ENCODE measurements at places on chromosomes 6 and 20.

- no peak for DNase-seq
Observed at GRCh38 chr6:47785182-47785581, 3.4 kb downstream of the OPN5 start.

DNA sequence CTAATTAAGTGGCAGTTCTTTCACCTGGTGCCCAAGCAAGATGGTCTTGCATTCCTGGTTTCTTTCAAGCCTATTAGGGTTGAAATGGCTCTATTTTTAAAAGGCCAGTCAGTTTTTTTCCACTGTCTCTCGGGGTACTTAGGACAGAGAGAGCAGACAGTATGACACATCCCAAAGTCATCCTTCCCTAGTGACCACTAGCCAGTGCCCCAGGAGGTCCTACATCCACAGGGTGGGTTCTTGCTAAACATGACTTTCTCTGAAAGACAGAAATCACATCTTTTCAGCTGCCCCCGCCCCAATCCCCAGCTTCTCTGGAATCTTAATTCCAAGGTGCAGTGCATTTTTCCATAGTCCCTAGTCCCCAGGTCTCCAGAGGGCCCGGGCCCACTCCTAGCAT lies 192.4 kb downstream of the SLC24A3 start:
- DNase-seq: no peak

- no peak for DNase-seq
Observed at GRCh38 chr6:133814238-133814637, 74.7 kb upstream of the TCF21 start.

DNA sequence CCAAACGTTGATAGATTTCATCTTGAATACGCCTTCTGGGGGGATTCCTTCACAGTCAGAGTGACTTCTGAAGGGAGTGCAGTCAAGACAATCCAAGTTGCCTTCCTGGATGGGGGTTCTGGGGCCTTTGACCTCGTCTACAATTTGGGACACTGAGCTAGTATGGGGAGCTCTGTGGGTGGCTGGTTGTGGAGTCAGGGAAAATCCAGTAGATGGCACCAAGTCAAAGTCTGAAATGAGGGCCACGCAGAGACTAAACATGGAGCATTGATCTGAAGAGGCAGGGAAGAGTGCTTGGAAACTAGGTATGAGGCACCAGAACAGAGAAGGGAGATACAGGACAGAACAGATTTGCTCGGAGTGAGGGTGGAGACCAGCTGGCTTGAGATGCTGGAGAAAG lies 43.6 kb upstream of the CCN6 start:
- DNase-seq: no peak

DNA sequence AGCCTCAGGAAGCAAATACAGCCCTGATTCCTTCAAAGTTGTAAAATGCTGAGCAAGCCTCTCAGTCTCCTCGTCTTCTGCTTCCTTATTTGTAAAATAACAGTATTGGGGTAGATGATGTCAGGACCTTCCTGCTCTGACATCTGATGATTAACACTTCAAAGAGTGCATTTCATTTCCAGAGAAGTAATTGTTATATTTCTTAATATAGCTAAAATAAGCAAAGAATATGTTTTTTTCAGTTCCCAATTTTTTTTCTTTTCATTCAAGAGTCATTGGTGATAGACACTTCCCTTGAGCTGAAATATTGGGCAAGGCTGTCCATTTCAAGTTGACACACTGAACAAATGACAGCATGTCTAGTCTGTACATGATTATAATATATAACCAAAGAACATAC lies 53.4 kb downstream of the SLX4IP start:
- no peak for DNase-seq

DNA sequence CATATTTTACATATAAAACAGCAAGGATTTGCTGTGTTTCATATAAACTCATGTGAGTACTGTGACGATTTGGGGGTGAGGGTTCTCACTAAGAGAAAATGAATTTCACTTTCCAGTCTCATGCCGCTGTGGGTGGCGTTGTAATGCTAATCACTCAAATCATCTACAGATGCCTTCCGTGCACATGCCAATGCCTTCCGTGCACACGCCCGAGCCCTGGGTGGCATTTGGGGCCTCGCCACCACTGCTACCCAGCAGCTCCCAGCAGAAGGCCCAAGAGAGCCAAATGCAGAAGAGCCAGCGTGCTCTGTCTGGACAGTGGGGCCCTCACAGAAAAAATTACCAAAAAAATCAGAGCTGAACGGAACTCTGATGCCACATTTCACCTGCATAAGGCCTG lies 53.7 kb downstream of the WDR27 start:
- no peak for DNase-seq

DNA sequence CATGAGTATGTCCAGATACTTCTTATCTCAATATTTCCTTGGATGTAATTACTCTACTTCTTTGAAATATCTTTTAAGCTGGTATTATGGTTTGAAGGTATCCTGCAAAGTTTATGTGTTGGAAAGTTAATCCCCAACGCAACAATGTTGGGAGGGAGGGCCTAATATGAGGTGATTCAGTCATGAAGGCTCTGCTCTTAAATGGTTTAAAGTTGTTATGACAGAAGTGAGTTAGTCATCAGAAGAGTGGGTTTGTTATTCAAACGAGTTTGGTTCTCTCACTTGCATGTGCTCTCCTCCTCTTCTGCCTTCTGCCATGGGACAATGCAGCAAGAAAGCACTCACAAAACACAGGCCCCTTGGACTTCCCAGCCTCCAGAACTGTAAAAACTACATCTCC lies 176.3 kb downstream of the KCNQ5 start:
- DNase-seq: no peak

GRCh38 chr20:1734269-1734858 lies 76.8 kb upstream of the SIRPG start:
- DNase-seq: peak; percentile 2

DNA sequence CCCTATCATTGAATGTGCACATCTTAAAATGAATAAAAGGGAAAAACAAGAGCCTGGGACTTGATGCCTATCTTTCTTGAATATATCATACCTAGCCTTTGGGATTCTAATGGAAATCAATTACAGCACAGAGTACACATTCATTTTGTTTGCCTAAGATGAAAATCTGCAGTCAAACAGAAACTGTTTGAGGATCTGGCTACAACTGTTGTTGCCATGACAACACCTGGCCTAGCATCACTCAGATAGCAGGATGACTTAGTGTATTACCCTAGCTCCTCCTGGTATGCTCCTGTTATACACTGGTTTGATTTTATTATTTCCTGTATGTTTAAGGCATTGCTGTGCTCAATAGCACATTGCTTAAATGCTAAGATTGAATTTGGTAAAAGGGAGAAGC lies 71.5 kb upstream of the LAMP5 start:
- DNase-seq: no peak

- no peak for DNase-seq
Observed at GRCh38 chr6:71588490-71588889, 297.9 kb upstream of the RIMS1 start.

DNA sequence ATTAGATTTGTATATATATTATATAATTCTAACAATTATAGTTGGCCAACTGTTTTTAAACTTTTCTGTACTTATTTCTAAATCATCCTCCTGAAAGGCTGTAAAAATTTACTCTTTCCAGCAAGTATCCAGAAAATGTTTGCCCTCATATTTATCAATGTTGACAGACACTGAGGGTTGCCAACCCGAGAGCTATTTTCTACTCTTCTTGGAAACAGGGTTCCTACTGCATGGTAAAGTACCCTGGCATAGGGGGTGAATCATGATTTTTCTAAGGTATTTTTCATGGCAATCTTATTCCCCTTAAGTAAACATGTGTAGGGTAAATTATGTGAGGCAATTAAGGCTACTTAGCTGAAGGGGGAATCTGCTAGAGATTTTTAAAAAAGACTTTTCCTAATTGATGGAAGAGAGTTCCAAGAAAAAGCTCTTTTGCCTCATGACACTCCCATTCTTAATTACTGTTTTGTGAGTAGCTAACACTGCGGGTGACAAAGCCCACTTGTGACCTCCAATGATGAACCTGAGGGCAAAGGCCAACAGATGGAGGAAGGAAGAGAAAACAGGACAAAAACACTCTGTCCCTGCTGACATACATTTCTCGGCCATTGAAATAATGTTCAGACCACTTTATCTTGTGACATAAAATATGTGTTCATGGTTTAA lies 37.9 kb downstream of the GPX5 start:
- no peak for DNase-seq

DNA sequence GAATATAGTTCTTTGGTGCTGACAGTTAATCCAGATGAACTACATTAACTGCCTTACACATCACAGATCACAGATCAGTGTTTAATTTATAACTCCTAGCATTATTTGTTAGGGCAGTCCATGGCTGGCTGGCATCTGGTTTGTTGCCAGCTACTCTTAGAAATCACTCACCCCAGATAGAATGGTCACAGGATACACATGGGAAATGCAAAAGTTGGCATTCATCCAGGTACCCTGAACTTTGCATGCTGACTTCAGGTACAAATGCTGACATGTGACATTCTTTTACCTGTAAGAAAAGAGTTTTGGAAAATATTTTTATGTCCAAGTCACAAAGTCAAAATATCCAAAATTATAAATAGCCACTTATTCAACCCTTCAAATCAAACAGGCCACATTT lies 20.2 kb downstream of the FBXL4 start:
- no peak for DNase-seq

- no peak for DNase-seq
Observed at GRCh38 chr6:137224799-137225198, 5.6 kb upstream of the IFNGR1 start.

- DNase-seq: no peak
Observed at GRCh38 chr6:33316603-33317418, 733 bp downstream of the ZBTB22 start.

- no peak for DNase-seq
Observed at GRCh38 chr6:81984599-81984998, 232.1 kb upstream of the TENT5A start.

- no peak for DNase-seq
Observed at GRCh38 chr6:6736791-6737654, 148.5 kb downstream of the LY86 start.

Measured in nucleus accumbens (tissue), 56 donors.